ENCODE measurements at places on chromosomes 1 and 21.

DNA sequence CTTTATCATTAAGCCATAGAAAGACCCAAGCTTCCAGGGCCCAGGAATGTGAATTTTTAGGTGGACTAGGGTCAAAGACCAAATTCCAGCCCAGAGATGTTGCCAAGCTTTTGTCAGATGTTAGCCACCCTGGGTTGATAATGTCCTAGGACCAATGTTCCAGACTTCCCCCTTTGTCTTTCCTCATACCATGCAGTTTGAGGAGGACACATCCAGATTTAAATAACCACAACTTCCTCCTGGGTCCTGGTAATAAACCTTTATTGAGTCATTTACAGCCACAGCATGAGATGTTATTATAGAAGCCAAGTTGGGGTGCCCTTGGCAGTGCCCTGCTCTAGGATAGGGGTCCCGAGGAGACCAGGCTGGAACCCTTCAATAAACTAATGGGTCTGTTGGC lies 5.9 kb downstream of the TNR start:
- no peak for DNase-seq

- peak; percentile 57 for DNase-seq
Observed at GRCh38 chr1:15323351-15323988, 76.4 kb downstream of the FHAD1 start.

DNA sequence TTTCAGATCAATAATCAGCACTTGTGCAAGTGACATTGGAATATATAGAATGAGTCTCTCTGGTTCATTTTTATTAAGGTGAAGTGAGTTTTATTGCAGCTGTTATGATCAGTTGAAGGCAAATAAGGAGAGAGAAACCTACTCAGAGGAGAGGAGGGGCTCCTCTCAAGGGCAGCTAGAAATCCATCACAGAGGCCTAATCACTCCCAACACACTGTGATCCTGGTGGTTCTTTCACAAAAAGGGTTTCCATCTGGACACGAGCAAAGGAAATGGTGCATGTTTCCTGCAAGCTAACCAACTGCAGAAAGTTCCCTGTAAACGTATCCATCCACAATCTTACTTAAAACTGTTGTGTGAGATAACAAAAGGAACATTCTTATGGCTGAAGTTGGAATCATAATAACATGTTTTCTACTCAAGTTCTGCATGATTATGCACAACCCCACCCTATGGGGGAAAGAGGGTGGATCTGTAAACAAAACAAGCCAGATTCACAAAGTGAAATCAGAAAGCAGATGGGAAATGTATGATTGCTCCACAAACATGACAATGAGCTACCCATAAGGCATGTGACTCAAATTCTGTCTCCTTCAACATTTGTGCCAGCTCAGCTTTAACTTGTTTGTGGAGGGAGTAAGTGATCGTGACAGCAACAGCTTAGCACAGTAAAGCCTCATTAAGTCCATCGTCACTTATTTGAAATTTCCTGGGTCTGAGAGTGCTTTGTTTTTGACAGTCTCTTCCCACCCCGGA lies 141.2 kb upstream of the ST6GALNAC5 start:
- DNase-seq, result no peak

DNA sequence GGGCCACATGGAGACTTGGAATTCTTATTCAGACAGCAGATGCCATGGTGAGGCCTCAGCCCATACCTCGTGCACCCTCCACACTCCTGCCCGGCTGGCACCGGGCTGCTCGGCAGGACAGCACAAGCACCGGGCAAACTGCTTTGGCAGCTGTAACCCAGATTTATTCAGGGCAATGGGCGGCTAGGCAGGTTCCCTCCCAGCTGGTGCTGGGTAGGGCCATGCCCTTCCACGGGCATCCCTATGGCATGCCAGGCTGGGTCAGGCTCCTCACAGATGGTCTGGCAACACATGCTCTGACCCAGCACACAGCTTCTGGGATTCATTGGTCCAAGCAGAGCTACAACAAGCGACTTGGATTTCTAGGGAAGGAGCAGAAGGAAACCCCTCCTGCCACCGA lies 53.4 kb downstream of the ATP1A1 start:
- DNase-seq, result no peak

DNA sequence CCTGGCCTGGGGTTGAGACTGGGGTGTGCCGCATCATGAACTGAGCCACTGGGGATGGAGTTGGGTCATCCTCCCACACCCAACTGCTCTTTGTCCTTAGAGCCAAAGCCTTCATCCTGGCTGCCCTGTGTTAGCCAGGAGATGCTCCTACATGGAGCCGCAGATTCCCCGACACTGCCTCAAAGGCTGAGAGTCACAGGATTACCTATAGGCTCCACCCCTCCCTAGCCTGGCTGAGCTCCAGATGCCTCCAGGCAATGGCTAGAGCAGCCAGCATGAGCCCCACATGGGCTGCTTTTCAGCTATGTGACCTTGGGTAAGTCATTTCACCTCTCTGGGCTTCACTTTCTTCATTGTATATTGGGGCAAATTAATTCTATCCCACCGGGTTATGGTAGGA lies 119.9 kb upstream of the POU3F1 start:
- no peak for DNase-seq

- no peak for DNase-seq
Observed at GRCh38 chr1:230939806-230940489, 38.7 kb downstream of the TTC13 start.

- DNase-seq, result no peak
Observed at GRCh38 chr1:243471754-243472745, 216.2 kb downstream of the SDCCAG8 start.

DNA sequence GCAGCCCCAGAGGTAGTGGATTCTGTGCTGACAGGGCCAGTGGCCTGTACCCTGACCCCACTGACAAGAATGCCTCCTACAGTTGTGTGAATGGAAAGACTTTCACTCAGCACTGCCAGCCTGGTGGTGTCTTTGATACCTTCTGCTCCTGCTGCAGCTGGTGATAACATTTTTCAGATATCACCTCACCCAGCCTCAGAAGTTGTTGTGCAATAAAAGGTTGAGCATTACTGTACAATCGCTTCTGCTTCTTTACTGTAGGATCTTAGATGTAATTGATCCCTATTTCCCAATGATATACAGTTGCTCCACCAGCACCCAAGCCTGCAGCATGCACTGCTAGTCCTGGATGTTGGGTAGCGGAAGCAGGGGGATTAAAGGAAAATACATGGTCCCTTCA lies 4.8 kb upstream of the CHIA start:
- DNase-seq, result no peak

DNA sequence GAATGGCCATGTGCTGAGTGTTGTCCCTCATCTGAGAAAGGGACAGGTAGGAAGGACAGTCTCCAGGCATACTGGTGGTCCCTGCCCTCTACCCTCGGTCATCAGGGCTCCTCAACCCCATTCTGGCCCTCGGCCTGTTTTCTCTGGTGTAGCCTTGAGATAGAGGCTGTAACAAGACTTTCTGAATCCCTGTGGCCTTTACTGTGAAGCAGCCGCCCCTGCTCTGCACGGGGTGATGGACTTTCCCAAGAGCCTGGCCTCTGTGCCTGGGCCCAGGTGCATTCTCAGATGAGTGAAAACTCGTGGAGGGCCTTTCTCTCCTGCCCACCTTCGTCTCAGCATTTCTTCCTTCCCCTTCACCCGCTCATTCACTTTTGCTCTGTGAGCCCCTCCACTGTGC lies 3.0 kb upstream of the CASQ1 start:
- no peak for DNase-seq

DNA sequence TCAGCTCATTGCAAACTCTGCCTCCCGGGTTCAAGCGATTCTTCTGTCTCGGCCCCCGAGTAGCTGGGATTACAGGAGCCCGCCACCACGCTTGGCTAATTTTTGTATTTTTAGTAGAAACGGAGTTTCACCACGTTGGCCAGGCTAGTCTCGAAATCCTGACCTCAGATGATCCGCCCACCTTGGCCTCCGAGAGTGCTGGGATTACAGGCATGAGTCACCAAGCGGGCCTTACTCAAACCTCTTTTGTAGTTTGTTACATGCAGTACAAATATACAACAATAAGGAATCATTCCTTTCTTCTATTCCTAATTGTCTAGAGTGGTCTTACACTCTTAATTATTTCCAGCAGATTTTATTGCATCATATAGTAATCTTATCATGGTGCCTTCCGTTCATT lies 16.6 kb downstream of the SPATA17 start:
- no peak for DNase-seq

- no peak for DNase-seq
Observed at GRCh38 chr1:195200772-195201171, 1407.5 kb downstream of the KCNT2 start.

- no peak for DNase-seq
Observed at GRCh38 chr1:67322442-67322841, 14.8 kb downstream of the IL12RB2 start.

DNA sequence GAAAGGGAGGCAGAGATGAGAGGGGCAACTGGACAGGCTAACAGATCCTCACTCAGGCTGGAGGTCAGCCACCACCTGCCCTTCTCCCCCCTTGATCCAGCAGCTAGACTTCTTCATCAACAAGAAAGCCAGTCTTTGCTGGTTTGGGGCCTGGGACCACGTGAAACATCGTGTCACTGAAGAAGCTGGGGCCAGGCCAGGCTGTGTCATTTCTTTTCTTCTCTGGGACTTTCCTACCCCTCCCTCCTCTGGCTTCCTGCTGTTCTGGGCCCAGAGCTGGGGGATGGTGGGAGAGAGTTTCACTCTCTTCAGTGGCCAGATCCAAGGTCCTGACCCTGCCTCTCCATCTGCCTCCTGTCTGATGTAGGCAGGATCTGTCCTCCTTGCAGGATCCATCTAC lies 18.1 kb upstream of the SLC26A9 start:
- no peak for DNase-seq

GRCh38 chr1:37058424-37058988 lies 24.2 kb upstream of the GRIK3 start:
- no peak for DNase-seq

DNA sequence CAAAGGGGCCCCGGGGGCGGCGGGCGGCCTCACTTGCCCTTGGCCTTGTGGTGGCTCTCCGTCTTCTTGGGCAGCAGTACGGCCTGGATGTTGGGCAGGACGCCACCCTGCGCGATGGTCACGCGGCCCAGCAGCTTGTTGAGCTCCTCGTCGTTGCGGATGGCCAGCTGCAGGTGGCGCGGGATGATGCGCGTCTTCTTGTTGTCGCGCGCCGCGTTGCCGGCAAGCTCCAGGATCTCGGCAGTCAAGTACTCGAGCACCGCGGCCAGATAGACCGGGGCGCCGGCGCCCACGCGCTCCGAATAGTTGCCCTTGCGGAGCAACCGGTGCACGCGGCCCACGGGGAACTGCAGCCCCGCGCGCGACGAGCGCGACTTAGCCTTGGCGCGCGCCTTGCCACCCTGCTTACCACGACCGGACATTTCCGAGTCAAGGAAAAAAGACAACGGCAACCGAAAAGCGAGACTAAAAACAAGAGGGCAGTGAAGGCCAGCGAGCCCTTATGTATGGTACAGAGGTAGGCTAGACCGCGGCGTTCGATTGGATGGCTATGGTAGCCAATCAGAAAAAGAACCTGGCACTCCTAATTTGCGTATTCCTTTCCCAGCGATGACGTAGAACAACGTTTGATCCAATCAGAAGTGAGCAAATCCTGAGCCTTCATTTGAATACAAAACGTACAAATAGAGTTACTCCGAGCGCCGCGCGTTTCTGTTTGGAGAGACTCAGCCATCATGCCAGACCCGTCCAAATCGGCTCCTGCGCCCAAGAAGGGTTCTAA lies 29.6 kb upstream of the RNF187 start:
- peak; percentile 82 for DNase-seq

GRCh38 chr1:212666116-212666775 lies 33.4 kb downstream of the BATF3 start:
- DNase-seq, result no peak

DNA sequence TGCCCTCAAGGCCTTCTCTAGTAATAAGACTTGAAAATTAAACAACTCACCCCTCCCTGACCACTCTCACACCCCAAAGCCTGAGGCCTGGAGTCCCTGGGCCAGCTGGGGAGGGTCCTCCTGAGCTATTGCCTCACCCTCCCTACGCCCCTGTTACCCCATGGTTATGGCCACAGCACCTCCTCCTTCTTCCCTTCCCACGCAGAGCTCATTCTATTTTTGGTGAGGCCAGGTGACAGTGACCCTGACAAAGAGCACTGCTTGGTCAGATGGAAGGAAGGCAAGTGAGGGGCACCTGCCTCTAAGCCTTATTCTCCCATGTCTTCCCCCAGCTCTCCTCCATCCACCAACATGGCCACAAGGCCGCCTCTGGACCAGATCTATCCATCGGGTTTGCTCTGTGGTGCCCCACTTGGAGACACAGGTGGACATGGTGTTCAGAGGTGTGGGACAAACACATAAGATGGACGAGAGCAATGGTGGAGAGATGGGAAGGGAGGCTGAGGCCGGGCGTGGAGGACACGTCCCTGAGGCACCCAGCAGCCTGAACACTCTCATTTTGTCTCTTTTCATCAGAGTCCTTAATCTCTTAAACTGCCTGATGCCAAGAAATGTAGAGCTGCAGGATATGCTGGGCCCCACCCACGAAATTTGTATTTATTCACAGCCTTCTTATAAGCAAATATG lies 42.6 kb downstream of the FCRL5 start:
- no peak for DNase-seq

- DNase-seq, result no peak
Observed at GRCh38 chr1:111183308-111184069, 17.0 kb downstream of the DENND2D start.

DNA sequence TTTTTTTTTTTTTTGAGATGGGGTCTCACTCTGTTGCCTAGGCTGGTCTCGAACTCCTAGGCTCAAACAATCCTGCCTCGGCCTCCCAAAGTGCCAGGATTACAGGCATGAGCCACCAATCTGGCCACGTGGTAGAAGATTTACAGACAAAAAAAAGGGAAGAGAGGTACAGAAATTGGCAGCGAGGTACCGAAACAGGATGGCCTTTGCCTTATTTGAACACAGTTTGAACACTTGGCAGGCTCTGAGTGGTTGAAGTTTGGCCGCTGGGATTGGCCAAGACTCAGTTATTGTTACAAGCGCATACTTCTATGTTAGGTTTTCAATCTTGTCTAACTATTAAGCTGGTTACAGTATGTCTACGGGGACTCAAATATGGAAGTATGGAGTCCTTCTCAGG lies 6.2 kb upstream of the AADACL4 start:
- DNase-seq, result no peak

GRCh38 chr1:205247130-205247921 lies 19.6 kb downstream of the TMCC2 start:
- no peak for DNase-seq

DNA sequence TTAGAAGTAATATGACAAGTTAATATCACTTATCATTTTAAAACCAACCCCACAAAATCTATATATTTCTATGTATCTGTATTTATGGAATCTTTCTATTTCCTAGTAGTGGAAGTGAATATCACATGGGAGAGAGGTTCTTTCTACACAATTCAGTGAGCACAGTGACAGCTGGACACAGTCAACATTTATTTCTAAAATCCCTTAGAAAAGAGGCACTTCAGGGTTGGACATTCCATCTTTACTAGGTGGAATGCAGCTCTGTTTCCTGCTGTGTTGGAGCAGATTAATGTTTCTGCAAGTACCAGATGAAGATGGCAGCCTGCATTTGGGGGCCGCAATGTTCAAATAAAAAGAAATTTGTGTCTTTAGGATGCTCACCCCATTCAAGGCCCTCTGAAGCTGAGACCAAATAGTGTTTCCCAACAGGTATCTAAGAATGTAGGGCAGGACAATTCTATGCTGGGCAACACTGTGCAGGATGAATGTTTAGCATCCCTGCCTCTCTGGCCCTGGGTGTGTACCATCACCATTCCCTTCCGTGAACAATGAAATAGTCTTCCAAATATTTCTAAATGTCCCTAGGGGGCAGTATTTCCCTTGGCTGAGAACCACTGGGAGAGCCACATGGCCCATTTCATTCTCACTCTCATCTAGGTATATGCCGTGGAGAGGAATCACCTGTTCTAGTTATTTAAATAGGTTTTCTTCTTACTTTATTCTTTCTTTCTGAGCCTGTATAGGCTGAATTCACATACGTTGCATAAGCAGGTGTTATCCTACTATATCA lies 394.8 kb downstream of the PRDM2 start:
- no peak for DNase-seq

GRCh38 chr1:72397786-72398185 lies 115.4 kb upstream of the NEGR1 start:
- no peak for DNase-seq
